ENCODE measurements at places on chromosomes 6 and 20.

- DNase-seq = no peak
These were observed 120.0 kb upstream of the JAG1 start for GRCh38 chr20:10793766-10794165.

GRCh38 chr20:19392344-19393130 lies 180.1 kb downstream of the SLC24A3 start:
- DNase-seq = no peak

DNA sequence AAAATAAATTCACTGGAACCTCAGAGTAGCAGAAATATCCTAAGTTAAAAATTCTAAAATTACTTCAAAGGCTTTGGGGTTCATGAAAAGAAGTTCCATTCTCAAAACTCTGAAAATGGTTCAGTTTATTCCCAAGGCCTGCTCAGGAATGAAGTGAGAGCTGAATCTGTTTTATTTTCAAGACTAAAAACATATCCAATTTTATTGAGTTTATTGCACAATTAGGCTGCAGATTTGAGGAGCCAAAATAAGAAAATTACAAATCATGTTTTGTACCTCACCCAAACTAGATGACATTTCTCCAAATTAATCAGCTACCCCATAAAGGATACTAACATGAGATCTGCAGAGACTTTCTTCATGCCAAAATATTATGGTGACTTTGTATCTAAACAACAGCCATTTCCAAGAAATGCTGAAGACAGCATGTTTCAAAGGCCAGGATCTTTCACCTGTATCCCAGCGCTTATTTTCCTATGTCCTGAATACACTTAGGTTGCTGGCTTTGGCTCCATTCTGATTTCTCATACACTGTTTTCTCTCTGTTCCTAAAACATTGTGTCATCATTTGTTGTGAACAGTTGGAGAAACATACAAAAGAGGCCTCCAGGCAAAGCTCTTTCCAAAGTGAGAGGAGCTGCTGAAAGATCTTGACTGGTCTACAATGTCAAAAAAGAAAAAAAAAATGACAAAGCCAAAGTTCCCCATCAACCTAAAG lies 85.7 kb upstream of the F13A1 start:
- no peak for DNase-seq

GRCh38 chr6:142058551-142059290 lies 74.0 kb upstream of the GJE1 start:
- DNase-seq = no peak

DNA sequence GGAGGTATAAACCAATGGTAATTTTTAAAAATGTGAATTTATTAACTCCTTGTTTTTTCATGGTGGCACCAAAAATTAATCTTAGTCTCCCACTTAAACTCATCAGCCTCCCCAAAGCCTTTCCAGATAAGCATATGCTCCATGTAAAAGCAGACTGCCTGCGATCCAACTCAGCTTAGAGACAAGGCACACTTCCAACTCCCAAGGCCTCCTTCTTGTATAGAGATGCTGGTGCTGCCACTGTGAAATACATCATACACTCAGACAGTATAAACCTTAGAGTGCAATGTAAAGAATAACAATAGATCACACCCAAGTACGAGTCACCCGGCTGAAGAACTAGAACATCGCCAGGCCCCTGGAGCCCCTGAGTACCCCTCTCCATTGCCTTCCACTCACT lies 2.0 kb downstream of the ANKRD6 start:
- DNase-seq = no peak

DNA sequence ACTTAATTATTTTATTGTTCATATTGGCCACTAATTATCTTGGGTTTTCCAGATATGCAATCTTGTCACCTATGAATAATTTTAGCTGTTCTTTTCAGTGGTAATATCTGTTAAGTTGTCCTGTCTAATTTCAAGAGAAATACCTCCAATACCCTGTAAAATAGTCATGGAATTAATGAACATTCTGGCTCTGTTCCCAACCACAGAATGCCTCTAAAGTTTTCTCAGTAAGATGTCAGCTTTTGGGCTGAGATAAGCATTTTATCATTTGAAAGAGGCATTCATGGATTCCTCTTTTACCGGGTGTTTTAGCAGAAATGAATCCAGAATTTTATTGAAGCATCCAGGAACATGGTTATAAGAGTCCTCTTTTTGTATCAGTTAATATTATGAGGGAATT lies 109.3 kb downstream of the WDR27 start:
- DNase-seq = no peak

DNA sequence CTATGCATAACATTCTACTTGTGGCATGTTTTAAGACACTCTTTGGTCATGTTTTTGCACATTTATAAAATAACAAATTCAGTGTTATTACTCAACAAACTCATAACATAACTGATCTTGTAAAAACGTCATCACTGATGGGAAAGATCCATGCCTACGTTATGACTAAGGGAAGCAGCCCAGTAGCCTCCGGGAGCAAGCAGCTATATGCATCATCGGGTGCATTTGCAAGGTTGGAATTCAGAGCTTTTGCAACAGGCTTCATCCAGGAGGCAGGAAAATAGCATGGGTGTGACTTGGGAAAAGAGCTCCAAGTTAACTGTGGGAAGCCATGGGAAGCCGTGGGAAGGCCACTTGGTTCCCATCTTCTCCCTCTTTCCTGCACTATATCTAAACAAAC lies 271.6 kb upstream of the SGK1 start:
- DNase-seq = no peak

DNA sequence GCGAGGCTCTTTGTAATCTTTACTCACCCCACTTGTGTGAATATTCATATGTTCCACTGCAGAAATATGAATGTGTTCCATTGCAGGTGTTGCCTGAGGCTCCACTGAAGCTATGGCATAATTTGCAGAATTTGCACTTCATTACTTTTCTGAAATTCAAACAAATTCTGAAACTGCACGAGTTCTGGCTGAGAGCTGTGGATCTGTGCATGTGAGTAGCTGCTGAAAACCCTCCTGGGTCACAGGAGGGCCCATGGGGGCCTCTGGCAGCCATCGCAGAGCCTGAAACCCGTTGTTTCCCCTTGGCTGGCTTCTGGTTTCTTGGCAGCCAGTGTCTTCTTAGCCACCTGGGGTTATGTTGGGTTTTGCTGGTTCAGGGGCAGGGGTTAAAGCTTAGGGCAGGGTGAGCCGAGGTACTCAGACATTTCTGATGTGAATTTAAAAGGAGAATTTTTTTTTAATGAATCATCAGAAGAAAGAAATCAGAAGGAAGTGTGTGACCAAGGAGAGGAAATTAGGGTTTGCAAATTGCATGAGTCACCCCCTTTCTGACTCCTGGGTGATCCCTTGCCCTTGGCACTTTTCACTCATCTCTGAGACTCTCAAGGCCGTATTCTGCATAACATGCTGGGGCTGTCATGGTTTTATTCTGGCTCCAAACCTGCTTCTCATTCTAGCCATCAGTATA lies 40.6 kb downstream of the TOX2 start:
- peak; percentile 10 for DNase-seq

DNA sequence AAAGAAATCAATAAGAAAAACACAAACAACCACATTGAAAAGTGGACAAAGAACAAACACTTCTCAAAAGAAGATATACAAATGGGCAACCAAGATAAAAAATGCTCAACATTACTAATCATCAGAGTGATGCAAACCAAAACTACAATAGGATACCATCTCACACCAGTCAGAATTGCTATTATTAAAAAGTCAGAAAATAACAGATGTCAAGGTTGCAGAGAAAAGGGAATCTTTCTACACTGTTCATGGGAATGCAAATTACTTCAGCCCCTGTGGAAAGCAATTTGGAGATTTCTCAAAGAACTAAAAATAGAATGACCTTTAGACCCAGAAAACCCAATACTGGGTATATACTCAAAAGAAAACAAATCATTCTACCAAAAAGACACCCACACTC lies 29.8 kb downstream of the KIF6 start:
- DNase-seq = no peak

DNA sequence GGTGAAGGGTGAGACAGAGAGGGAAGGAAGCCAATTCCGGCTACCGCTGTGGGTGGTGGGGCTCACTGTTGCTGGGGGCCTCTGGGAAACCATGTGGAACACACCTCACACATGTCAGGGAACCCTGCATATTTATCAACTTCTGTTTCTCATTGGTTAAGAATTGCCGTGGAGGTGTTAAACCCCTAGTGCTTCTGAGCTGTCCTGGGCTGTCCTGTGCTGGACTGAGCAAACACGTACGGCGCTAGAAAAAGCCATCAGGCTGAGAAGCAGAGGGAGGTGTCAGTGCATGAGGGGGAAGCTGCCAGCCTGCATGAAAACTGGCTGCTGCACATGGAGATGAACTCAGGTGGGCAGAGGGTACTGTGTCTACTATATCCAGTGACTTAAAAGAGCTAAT lies 103.9 kb upstream of the JAG1 start:
- no peak for DNase-seq

DNA sequence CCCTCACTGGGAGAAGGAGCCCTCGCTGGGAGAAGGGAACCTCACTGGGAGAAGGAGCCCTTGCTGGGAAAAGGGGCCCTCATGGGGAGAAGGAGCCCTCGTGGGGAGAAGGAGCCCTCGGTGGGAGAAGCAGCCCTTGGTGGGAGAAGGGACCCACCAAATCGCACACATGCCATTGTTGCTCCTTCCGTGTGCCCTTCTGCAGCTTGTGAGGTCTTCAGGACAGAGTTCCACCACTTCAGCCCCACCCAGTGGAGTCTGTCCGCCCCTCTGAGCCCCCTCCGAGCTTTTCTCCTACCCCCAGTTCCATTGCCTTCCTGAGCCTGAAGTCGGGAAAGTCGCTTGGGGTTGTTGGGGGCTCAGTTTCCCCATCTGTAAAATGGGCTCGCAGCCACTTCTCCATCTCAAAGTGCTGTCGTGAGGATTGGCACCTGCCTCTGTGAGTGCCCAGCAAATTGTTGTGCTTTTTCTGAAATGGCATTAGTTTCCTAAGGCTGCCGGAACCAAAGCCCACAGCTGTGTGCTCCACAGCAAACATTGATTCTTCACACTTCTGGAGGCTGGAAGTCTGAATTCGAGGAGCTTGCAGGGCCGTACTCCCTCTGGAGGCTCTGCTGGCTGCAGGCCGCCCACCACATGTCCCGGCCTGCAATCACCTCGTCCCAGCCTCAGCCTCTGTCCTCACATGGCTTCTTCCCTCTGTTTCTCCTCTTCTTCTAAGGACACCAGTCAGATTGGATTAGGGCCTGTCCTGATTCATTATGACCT lies 124.7 kb upstream of the PMEPA1 start:
- no peak for DNase-seq

GRCh38 chr6:11083491-11083890 lies 10.1 kb upstream of the SMIM13 start:
- DNase-seq = no peak

GRCh38 chr6:7628909-7629308 lies 38.9 kb downstream of the SNRNP48 start:
- DNase-seq = no peak

- no peak for DNase-seq
These were observed 56.4 kb downstream of the TAF4 start for GRCh38 chr20:62009322-62009721.

- no peak for DNase-seq
These were observed 1.8 kb upstream of the ZNF184 start for GRCh38 chr6:27474672-27475071.

DNA sequence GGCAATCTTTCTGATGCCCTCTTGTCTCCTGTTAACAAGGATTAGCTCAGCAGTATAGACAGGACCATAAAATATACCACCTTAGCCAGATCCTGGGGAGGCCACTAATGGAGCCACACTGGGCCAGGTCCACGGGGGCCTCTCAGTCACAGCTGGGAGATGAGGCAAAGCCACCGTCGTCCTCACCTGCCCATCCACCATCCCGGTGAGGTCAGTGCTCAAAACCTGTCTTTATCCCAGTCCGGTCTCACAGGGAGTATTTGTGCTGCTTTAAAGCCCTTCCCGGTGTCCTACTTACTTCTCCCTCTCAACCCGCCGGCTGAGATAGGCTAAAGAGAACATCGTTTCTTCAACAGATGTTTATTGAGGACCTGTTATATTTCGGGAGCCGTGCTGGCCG lies 104.3 kb downstream of the EDN3 start:
- no peak for DNase-seq

GRCh38 chr6:16903470-16903869 lies 142.2 kb upstream of the ATXN1 start:
- no peak for DNase-seq

GRCh38 chr6:912871-913835 lies 220.2 kb upstream of the EXOC2 start:
- no peak for DNase-seq

DNA sequence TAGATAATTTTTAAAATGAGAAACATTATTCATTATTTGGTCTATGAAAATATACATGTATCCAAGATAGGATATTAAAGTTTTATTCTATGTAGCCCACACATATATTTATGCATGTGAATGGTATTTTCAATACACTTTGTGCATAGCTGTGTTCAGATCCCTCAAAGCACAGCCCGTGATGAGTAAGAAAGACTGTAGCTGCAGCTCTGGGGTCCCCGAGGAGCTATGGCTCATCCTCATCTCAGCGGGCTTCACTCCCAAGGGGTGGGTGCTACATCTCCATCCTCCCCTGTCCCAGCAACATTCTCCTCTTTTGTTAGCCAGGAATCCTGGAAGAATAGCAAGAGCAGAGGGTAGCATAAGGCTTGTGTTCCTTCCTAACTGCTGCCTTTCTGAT lies 130.8 kb downstream of the SAMD5 start:
- no peak for DNase-seq

DNA sequence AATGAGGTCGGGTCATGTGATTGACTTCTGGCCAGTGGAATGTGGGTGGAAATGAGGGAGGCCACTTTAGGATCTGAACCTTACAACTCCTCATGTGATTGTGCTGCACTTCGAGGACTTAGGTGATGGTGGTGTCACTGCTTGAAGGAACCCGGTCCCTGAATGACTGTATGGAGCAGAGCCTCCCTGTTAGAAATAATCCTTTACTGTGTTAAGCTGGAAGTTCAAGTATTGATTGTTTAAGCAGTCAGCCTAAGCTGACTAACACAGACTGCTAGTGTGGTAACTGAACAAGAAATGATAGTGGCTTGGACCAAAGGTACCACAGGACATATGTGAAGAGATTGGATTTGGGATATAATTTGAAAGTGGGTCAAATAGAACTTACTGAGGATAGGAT lies 138.0 kb downstream of the OPN5 start:
- DNase-seq = no peak

DNA sequence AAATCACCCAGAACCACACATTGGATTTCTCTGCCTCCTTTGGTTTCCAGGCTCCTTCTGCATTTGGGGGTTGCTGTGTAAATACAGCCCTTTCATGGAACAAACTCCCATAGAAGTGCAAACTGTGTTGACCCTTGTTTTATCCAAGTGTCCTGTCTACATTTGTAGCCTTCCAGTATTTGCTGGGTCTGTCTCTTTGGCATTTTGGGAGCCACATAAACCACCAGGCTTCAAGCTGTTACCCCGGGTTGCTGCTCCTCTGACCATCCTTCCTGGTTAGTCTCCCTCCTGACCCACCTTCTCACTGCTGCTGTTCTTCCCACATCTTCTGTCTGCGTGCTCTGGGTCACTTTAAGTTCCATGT lies 7.6 kb upstream of the MTHFD1L start:
- DNase-seq = no peak

Data from GDM1 (cell line).